Left ventricle myocardium inferior (tissue), 1 donor: ENCODE measurements at places on chromosomes 6 and 20. TPM values are rescaled to one million over a fixed set of nuclear protein-coding genes. Genes with fewer than 3 reads are reported as not detected.

Gene DOK5
- 14.3 TPM for total RNA-seq

Gene STK4
- 9.8 TPM for total RNA-seq

Gene COL12A1
- total RNA-seq: 12.2 TPM

Gene BHLHE23
- total RNA-seq: not detected

Gene SNAP91
- 2.6 TPM for total RNA-seq

Gene MUC21
- total RNA-seq: not detected

Gene HLA-DRB5
- 14.3 TPM for total RNA-seq

Gene TFAP2C
- 0.19 TPM for total RNA-seq

Gene RNGTT
- 9.1 TPM for total RNA-seq

Gene SYCP2L
- total RNA-seq: 0.33 TPM

Gene IL17A
- not detected for total RNA-seq

Gene IL17F
- total RNA-seq: not detected

Gene SNPH
- total RNA-seq: 11.2 TPM

Gene B3GAT2
- not detected for total RNA-seq

Gene LIME1
- 3.4 TPM for total RNA-seq

Gene NKAIN4
- total RNA-seq: not detected

Gene RIMS4
- total RNA-seq: 0.11 TPM

Gene BCAS4
- 2.1 TPM for total RNA-seq

Gene TNF
- total RNA-seq: 0.47 TPM

Gene DAAM2
- total RNA-seq: 19.1 TPM

Gene ZSCAN9
- 9.7 TPM for total RNA-seq

Gene TOX2
- total RNA-seq: 0.30 TPM

Gene RBPJL
- not detected for total RNA-seq

Gene BPIFB4
- not detected for total RNA-seq

Gene GGTLC1
- total RNA-seq: not detected

Gene PRPH2
- total RNA-seq: 0.63 TPM

Gene TMC2
- total RNA-seq: not detected

Gene RRAGD
- 123 TPM for total RNA-seq

Gene CAGE1
- not detected for total RNA-seq

Gene DHX16
- total RNA-seq: 22.1 TPM

Gene METTL24
- total RNA-seq: 1.2 TPM

Gene APCDD1L
- 0.91 TPM for total RNA-seq

Gene TBXT
- total RNA-seq: not detected

Gene TPX2
- total RNA-seq: 0.71 TPM

Gene EPB41L2
- 70.8 TPM for total RNA-seq

Gene CEP250
- total RNA-seq: 15.3 TPM

Gene SLC17A3
- total RNA-seq: not detected

Gene HTR1E
- not detected for total RNA-seq

Gene LY86
- total RNA-seq: 1.2 TPM

Gene UBE2C
- total RNA-seq: 0.91 TPM

Gene NNAT
- 0.33 TPM for total RNA-seq

Gene TFAP2B
- not detected for total RNA-seq

Gene LAMP5
- not detected for total RNA-seq

Gene TREM2
- 0.66 TPM for total RNA-seq

Gene LPA
- not detected for total RNA-seq

Gene CLIC5
- 285 TPM for total RNA-seq

Gene CDSN
- not detected for total RNA-seq

Gene LY6G5C
- 1.5 TPM for total RNA-seq

Gene SDC4
- total RNA-seq: 77.4 TPM

Gene TNFRSF6B
- 0.27 TPM for total RNA-seq

Gene HLA-DOB
- total RNA-seq: not detected

Gene CABLES2
- 12.0 TPM for total RNA-seq
